SJSA1 (cell line): ENCODE measurements at places on chromosomes 1 and 21. TPM values are rescaled to one million over a fixed set of nuclear protein-coding genes. Genes with fewer than 3 reads are reported as not detected.

The GPR25 gene
- not detected in 2 replicates for total RNA-seq

DNA sequence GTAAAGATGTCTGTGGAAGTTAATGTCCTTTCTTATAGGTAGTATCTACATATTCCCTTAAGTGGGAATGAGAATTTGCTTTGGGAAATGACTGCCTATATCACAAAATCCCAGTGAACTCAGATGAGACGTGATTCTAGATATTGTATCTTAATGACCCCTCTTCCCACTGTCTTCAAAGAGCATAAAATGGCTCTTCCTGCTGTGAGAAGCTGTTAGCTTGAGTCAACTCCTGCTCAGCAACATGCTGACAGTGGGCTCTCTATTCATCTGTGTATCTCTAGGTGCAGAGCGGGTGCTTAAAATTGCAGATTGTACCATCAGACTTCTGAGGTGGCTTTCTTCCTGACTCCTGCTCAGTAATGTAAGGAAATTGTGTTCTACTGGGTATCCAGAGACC is 100.6 kb downstream of the SPAG17 start:
- no peak for DNase-seq

The HMCN1 gene
- total RNA-seq: 11.9 and 21.4 TPM in 2 replicates

DNA sequence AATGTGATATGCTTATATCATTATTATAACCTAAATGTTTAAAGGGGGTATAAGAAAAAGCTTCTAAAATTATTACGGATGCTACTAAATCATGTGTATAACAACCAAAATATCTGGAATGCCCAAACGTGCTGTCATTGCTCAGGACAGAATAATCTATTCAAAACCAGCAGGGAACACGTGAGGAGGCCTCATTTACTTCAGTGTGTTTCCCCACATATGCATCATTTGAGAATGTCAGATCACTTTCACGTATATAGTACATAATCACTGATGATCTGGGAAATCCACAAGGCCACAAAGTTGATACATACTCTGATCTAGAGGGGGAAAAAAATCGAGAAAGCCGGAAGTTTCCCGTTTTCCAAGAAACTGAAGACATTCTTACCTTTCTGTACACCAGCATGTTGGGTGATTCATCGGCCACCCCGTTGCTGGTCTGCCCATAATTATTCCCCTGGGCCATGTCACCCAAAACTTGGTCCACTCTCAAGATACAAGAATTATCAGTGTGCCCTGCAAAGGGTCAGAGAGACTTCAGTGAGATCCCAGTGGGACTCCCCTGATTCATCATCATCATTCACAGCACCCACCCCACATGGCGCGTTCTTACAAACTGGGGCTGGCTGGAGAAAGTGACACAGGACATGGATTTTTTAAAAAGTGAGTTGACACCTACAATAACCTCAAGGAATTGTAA is 1.5 kb downstream of the RGS7 start:
- no peak for DNase-seq

The PTGS2 gene
- total RNA-seq: 0.13 TPM in 1 of 2 replicates, not detected in the other

- DNase-seq: no peak
Observed at GRCh38 chr1:116769561-116769977, 15.3 kb downstream of the CD2 start.

GRCh38 chr1:32062867-32063230 is 9.9 kb upstream of the TMEM39B start:
- no peak for DNase-seq
